ENCODE measurements at places on chromosomes 7 and 10.

- no peak for DNase-seq
Measured at GRCh38 chr10:88911851-88912250, 31.8 kb downstream of the STAMBPL1 start.

DNA sequence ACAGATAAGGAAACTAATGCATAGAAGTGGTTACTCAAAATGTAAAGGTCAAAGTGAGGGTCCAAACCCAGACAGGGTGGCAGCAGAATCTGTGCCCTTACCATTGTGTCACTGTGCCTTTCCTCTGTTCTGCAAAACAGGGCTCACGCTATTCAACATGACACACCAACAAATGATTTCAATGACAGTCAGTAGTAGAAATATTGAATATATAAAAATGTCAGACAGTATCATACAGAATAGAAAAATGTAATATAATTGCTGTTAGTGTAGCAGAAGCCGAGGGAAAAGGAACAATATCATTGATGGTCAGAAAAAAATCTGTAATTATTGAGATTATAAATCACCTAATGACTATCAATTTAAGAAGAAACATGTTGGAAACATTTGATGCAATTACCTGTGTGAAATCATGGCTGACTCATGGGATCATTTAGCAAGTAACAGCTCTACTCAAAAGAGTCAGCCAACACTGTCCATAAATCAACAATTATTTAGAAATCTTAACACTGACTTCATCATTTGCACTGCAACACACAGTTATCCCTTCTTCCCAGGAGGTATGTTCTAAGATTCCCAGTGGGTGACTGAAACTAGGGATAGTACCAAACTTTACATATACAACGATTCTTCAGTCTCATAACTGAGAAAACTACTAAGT, 198.7 kb downstream of the DGKI start:
- no peak for DNase-seq

DNA sequence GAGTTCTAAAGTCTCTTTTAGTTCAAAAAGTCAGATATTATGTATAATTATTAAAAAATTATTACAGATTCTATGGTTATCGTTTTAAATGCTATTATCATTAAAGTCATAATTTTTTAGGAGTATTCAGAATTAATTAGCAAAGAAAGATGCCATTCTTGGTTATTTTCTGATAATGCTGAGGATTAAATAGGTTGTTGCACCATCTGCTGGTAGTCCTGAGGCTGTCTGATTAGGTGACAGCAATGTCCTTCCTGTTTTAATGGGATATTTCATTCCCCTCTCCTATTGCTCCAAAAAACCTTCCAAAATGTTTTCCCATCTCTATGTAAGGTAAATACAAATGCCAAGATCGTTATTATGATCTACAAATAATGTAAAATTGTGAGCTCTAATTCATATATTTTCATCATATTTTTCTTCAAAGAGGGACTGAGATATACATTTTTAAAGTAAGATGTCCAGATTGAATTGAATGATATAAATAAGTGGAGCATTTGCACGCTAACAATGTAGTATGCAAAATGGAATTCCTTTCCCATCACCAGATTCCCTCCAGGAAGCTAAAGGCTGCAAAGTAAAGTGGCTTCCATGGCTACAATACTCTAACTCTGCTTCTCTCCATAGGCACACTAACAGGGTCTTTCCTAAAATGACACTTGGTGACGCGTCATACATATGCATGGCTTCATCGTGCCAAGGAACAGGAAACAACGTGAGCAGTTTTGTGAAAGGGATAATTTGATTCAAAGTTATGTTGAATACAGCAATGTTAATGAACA, 58.8 kb upstream of the AKR1E2 start:
- DNase-seq: peak; percentile 84

- DNase-seq: peak; percentile 50
Measured at GRCh38 chr10:31319602-31320549, 860 bp downstream of the ZEB1 start.

- DNase-seq: no peak
Measured at GRCh38 chr7:155865830-155866525, 53.7 kb upstream of the SHH start.
